Left kidney (tissue), 8 donors: ENCODE measurements at places on chromosomes 4 and X.

GRCh38 chr4:106993827-106994226 is 42.3 kb downstream of the DKK2 start:
- no peak for DNase-seq

GRCh38 chrX:39721566-39722279 is 376.0 kb downstream of the BCOR start:
- DNase-seq, result no peak

DNA sequence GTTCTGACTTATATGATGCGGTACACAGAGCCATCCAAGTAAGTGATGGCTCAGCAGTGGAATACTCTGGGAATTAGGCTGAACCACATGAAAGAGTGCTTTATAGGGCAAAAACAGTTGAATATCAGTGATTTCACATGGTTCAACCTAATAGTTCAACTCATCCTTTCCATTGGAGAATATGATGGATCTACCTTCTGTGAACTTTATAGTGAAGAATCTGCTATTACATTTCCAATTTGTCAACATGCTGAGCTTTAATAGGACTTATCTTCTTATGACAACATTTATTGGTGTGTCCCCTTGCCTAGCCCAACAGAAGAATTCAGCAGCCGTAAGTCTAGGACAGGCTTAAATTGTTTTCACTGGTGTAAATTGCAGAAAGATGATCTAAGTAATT is 15.4 kb upstream of the AFP start:
- no peak for DNase-seq

GRCh38 chrX:39827951-39828350 is 269.8 kb downstream of the BCOR start:
- DNase-seq, result no peak

DNA sequence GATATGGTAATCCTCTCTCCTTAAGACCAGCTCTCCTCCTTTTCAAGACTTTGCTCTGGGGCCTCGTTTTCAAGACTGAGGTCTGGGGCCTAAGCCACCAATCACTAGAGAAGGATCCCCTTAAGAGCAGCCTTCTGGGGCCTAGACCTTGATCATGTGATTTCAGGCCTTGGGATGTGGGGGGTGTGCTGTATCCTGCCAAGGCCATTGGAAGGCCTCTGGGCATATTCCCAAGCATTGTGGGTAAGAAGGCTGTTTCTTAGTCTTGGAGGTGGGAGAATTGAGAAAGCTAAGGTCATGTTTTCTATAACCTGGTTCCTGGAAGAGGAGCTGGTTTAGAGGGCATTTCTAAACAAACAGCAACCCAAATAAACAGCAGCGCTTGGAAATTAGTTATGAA is 12.1 kb downstream of the TMEM164 start:
- no peak for DNase-seq

- no peak for DNase-seq
These were observed 96.9 kb upstream of the ZNF518B start for GRCh38 chr4:10554121-10554520.

GRCh38 chrX:27241981-27242380 is 221.2 kb downstream of the PPP4R3C start:
- DNase-seq, result no peak

DNA sequence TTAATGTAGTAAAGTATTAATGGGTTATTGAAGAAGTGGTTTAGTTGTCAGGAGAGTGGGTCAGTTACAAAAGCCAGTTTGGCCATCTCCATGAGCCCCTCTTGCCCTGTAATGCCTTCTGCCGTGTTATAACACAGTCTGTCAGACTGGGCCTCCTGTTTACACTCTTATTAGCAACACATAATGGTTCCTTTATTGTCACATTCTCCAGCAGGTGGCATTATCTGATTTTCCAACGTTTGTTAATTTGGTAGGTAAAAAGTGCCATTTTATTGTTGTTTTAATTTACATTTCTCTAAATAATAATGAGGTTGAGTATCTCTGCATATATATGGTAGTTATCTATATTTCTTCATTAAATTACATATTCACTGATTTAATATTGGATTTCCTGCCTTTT is 560.8 kb downstream of the FGF13 start:
- no peak for DNase-seq

- DNase-seq, result no peak
These were observed 64.5 kb downstream of the GPC4 start for GRCh38 chrX:133350751-133351150.

- DNase-seq, result no peak
These were observed 1.2 kb downstream of the GPC3 start for GRCh38 chrX:133983974-133984845.

DNA sequence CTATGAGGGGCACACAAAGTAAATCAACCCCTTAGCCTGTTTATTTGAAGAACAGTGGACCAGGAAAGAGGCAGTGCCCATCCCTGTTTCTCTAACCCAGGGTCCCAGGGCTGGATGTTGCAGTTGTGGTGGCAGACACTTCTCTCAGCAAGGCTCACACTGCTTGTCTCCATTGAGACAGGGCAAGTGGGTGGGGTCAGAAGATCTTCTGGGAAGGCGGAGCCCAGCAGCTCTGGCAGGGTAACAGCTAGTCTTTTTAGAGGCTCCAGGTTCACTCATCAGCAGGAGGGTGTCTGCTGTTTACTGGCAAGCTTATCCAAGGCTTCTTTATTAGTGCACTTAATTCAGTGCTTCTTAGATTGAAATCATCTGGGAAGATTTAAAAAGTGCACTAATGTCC is 659.8 kb upstream of the DIPK2B start:
- DNase-seq, result no peak

GRCh38 chr4:159655547-159655946 is 552.7 kb downstream of the RAPGEF2 start:
- DNase-seq, result no peak

DNA sequence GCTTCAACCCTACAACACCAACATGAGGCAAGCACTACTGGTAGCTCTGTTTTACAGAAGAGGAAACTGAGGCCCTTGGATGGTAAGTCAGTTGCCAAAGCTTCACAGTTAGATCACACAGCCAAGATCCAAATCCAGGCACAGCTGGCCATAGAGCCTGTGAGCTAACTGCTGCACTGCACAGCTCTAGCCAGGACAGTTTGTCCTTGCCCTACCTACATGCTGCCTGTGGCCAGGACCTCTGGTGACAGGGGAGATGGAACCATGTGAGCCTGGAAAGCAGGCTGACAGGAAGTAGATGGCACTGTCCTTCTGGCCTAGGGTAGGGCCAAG is 257.8 kb downstream of the FBXW7 start:
- DNase-seq, result no peak

DNA sequence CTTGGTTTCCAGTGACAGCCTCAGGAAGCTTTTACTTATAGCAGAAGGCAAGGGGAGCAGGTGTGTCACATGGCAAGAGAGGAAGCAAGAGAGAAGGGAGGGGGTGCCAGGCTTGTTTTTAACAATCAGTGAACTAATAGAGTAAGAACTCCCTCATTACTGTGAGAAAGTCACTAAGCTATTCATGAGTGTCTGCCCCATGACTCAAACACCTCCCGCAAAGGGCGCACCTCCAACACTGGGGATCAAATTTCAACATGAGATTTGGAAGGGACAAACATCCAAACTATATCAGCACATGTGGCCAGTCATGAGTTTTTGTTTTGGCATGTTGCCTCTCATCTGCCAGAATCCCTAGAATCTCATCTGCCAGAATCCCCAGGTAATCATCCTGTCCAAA is 183.5 kb upstream of the C1QTNF7 start:
- no peak for DNase-seq

GRCh38 chr4:32798471-32799159 is 2078.4 kb downstream of the PCDH7 start:
- DNase-seq, result no peak

DNA sequence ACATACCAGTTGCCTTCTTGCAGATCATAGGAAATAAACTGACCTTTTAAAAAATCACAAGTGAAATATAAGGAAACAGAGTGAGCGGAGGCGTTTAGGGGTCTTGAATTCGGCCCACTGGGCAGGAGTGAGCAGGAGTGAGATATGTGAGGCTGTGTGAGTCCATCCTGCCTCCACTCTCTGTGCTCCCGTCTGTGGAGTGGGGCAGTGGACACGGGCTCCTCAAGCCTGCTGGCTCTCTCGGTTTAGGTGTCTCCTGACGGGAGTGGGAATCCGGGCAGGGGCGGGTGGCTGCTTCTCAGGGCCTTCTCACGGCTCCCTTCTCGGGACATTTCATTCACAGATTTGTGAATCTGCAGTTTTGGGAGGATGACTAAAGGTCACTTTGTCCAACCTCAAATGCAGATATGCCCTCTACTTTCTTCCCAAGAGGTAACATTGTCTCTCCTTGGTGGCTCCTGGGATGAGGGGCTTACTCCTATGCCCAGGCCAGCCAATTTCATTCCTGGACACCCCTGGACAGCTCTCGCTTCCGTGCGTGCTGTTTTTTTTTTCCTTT is 27.6 kb downstream of the CYTL1 start:
- no peak for DNase-seq

- no peak for DNase-seq
These were observed 42.4 kb downstream of the FNIP2 start for GRCh38 chr4:158811216-158811540.

- peak; percentile 7 for DNase-seq
These were observed 90.4 kb downstream of the COL4A6 start for GRCh38 chrX:108347800-108348199.

GRCh38 chrX:74923942-74924448 is 1.3 kb downstream of the NEXMIF start:
- peak; percentile 20 for DNase-seq

DNA sequence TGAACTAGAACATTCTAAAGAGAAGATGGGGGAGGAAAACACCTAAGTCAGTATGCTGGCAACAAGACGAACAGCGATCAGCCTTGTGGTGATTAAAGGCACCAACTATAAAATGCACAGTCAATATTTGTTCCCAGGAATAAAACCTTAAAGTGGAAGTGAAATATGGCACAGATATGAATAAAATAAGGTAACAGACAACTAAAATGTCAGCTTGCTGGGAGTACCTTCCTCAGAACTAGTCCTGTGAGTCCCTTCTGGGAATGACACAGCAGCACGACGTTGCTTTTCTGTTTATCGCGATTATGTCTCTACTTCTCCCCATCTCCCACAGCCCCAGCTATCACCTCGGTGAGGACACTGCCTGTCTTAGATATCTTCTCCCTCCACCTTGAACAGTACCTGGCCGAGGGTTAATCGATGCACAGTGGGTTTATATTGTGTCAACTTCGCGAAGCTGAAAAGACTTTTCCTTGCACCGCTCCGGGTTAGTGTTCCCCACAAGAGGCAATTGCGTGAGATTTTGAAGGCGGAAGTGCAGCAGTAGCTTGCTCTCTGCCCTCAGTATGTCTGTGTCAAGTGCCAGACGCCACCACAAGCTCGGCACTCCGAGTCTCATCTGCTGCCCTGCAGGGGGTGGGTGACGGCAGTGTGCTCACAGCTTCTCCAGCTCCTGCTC is 17.4 kb downstream of the MTNR1A start:
- no peak for DNase-seq

DNA sequence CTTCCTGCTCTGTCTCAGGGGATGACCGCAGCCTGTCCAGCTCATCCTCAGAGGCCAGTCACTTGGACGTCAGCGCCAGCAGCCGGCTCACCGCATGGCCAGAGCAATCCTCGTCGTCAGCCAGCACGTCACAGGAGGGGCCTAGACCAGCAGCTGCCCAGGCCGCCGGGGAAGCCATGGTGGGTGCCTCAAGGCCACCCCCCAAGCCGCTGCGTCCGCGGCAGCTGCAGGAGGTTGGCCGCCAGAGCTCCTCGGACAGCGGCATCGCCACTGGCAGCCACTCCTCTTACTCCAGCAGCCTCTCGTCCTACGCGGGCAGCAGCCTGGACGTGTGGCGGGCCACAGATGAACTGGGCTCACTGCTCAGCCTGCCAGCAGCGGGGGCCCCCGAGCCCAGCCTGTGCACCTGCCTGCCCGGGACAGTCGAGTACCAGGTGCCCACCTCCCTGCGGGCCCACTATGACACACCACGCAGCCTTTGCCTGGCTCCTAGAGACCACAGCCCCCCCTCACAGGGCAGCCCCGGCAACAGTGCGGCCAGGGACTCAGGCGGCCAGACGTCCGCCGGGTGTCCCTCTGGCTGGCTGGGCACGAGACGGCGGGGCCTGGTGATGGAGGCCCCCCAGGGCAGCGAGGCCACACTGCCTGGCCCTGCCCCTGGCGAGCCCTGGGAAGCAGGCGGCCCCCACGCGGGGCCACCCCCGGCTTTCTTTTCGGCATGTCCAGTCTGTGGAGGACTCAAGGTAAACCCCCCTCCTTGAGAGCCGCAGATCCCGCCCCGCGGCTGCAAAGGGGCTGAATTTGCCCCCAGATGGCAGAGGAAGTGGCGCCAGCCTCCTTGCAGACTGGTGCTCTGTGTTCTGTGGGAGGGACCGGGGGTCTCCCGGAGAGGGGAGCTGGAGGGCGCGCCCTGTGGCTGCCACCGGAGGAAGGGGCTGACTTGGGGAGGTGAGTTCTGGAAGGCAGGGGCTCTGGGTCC is 29.9 kb downstream of the DOK7 start:
- no peak for DNase-seq

DNA sequence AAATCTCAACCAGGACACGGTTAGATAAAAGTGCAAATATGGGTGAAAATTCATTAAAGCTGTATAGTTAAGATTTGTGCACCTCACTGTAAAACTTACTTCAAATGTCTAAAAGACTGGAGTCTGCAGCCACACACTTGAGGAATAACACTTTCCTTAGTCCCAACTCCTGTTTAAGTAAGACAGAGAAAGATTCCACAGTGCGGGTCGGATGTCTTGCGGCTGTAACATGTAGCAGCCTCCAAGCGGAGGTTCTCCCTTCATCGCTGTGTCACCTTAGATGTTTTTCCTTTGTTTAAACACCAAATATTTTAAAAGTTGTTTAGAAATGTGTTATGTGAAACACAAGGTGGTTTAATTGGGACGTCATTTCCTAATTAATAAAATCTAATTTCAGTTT is 905 bp upstream of the MAEA start:
- no peak for DNase-seq

DNA sequence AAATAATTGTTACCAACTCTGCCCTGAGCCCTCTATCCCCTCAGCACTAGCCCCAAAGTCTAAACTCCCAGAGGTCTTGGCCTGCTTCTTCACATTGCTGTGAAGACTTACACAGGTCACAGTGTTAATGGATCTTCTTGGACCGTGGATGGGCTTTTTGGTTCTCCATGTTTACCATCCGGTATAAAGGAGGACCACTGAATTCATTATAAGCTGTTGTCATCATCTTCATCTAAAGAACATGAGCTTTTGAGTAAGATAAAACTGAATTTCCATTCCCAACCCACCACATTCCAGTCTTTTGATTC is 8.5 kb downstream of the NUDT11 start:
- DNase-seq, result no peak

DNA sequence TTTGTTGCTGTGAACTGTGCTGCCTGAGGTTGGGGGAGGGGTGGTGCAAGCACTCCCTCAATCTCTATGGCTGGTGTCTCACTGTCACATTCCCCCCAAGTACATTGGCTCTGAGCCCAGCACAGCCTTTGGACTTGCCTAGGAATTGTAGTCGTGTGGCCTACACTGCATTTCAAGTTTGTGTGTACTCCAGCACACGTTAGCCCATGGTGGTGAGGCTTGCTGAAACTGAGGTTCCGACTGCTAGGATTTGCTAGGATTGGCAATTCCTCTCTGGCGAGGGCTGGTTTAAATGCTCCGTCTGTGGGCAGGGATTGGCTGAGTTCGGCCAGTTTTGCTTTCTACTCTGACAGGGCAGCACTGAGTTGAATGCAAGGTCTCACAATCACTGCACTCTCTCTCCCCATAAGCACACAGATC is 121.7 kb upstream of the CXXC4 start:
- peak; percentile 15 for DNase-seq

- no peak for DNase-seq
These were observed 56.9 kb upstream of the SPRY1 start for GRCh38 chr4:123339507-123340380.

GRCh38 chr4:78018271-78019049 is 38.7 kb upstream of the FRAS1 start:
- peak; percentile 25 for DNase-seq

GRCh38 chr4:3136454-3136853 is 62.0 kb downstream of the HTT start:
- DNase-seq, result no peak
